ENCODE measurements at places on chromosomes 7 and 10. TPM values are rescaled to one million over a fixed set of nuclear protein-coding genes. Genes with fewer than 3 reads are reported as not detected.
A peak's percentile ranks its signal among the peaks of the same experiment; 100 is the strongest.

DNA sequence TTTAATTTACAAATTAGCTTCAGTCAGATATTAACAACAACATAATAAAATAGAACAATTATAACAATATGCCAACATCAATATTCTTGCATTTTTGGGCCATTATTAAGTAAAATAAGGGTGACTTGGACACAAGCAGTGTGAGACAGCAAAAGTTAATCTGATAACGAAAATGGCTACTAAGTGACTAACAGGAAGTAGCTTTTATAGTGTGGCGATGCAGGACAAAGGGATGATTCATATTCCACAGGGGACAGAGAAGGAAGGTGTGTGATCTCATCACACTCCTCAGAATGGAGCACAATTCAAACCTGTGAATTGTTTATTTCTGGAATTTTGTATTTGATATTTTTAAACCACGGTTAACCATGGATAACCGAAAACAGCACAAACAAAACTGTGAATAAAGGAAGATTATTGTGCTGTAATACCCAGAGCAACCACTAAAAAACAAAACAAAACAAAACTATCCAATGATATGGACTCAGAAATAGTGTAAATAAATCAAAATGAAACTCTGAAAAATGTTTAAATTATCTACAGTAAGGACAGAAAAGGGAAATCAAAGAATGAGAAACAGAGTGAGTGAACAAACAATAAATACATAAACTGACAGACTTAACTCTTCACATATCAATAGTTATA lies 66.9 kb upstream of the TFEC start:
- DNase-seq: no peak

- DNase-seq: no peak
These were observed 169.2 kb upstream of the LYZL2 start for GRCh38 chr10:30798646-30799185.

- DNase-seq: no peak
These were observed 405.7 kb upstream of the RNF32 start for GRCh38 chr7:156234666-156235494.

- DNase-seq: no peak
These were observed 56.6 kb upstream of the TOMM7 start for GRCh38 chr7:22879280-22879679.

DNA sequence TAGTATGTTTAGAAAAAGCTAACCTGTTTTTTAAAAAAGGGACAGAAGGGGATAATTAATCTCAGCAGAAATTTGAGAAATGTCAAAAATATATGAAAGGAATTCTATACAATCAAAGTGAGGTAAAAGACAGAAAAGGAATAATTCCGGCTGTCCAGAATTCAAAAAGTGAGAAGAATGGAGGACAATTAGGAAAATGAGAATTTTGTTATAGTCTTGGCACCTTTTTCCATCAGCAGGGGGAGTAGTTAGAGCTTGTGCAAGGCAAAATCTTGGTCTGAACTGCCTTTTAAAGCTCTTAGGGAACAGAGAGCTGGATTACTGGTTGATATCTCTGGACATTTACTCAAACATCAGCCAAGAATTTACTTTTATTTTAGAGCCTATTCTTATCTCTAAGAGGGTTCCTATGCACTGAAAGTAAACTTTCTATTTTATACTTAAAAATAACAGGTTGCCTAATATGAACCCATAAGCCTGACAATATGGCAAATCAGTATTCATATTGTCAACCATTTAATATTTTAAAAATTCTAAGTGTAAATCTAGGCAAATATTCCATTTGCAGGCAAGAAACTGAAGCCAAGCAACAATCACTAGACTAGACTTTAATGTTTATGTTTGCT lies 185.6 kb downstream of the ANK3 start:
- DNase-seq: no peak

DNA sequence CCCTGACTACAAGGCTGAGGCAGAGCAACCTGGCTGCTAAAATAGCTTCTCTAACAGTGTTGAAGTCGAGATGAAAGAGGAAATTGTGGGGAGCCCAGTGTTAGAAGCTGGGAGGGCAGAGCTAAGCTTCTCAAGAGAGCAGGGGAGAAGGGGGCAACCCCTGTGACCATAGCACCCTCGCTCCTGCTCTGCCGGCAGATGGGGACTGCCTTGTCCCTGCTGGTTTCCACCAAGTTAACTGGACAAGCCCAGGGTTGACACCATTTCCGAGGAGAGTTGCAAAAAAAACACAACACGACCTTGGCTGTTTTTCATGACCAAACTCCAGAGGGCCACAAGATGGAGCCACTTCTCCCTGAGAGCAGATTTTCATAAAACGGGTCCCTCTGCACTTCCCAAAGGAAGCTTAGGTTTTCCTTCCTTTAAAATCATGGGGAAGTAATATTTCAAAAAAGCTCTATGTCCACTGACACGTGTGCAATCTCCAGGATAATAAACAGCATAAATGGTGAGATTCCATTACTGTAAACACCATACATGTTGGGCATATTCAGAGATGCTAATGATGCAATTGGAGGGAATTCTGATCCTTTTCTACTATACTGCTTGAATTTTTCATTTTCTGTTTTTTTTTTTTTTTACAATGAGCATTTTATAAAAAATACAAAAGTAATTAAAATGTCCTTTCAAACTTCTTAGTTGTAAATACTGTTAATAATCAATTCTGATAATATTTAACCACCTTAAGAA lies 140.4 kb downstream of the PIP4K2A start:
- DNase-seq: no peak

DNA sequence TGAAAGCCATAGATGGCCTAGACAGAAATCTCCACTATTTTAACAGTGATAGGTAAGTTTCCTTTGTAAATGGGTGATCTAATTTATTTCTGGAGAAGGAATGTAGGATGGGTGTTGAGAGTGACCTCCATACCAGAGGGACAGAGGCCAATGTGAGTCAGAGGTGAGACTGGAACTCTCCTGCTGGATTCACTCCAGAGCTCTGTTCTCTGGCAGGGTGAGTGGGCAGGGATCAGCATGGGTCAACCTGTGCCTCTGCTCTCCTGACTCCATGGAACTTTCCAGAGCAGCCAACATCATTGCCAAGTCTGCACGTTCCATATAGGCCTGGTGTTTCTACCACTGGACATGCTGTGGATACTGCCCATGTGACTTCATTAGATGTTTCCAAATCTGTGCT lies 11.4 kb downstream of the AKR1C3 start:
- DNase-seq: no peak

GRCh38 chr10:107692072-107692471 lies 527.6 kb upstream of the SORCS1 start:
- DNase-seq: no peak

DNA sequence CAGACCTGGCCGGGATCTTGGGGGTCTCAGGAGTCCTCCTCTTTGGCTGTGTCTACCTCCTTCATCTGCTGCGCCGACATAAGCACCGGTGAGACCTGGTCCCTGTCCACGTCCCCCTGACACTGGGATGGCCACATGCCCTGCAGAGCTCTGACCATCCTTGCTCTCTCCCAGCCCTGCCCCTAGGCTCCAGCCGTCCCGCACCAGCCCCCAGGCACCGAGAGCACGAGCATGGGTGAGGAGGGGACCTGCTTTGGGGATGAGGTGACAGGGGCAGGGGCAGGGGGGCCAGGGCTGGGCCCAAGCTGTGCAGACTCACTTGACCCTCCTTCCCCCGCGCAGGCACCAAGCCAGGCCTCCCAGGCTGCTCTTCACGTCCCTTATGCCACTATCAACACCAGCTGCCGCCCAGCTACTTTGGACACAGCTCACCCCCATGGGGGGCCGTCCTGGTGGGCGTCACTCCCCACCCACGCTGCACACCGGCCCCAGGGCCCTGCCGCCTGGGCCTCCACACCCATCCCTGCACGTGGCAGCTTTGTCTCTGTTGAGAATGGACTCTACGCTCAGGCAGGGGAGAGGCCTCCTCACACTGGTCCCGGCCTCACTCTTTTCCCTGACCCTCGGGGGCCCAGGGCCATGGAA lies 959 bp downstream of the PVRIG start:
- no peak for DNase-seq

GRCh38 chr10:31179091-31179680 lies 139.8 kb upstream of the ZEB1 start:
- DNase-seq: no peak

- peak; percentile 45 for DNase-seq
These were observed 40.6 kb downstream of the SYPL1 start for GRCh38 chr7:106071356-106071998.

DNA sequence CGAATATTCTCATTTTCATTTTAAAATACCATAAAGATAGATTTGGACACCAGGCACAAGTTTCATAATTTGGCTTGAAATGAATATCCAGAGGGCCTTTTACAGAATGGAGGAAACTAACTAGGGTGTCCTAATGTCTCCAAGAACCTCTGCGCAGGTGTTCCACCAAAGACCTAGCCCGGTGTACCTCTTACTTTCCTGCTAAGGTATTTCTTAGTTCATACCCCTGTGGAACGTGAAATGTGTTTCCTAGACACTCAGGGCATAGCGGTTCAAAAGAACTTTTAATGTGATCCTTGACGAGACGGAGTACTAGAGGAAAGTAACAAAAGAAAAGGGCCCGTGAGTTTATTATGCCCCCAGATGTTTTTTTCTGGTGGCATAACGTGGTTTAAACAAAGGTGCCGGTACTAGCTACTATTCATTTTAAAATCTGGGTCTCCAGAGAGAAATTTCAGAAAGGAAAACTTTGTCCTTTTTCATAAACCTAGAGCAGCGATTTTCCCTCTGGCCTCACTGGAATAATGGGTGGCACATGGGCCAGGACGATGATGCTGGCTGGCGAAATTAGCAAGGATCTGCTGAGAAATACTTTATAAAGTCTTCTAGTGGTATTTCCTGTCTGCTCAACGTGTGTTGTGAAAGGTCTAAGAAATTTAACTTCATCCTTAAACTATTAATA lies 1.4 kb downstream of the APBB1IP start:
- no peak for DNase-seq

DNA sequence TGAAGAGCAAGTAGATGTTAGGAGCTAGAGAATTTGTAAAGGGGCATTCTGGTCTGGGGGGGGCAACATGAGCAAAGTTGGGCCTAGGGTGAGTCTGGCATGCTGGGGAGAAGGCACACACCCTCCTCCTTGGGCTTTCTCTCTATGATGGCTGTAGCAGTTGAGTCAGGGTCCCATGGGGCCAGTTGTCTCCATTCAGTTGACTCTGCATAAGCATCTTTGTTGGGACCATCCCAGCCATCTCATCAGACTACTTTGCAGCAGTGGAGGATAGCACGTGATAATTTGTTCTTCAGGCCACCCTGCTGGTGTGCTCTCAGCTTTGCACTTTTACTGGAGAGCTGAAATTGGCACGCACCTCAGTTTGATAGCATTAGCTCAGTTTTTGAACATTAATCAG lies 55.2 kb downstream of the LRMDA start:
- DNase-seq: no peak

DNA sequence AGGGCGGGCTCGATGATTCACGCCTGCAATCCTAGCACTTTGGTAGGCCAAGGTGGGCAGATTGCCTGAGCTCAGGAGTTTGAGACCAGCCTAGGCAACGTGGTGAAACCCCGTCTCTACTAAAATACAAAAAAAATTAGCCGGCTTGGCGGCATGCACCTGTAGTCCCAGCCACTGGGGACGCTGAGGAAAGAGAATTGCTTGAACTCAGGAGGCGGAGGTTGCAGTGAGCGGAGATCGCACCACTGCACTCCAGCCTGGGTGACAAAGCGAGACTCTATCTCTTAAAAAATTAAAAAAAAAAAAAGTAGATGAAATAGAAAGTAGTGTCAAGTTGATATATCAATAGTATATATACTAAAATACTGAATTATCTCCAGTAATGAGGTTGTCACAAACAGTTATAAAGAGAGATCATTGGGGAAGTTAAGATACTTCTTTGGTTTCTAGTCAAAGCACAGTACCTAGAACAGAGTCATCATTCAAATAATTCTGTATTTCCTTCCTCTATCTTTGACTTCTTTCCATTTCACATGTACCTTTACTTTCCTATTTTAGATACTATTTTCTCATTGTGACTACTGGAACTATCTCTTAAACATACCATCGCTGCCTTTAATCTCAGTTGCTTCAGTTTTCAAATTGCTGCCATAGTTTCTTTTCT lies 491.7 kb downstream of the GRM8 start:
- DNase-seq: no peak

- DNase-seq: no peak
These were observed 314.6 kb downstream of the C7orf25 start for GRCh38 chr7:42597300-42597699.

DNA sequence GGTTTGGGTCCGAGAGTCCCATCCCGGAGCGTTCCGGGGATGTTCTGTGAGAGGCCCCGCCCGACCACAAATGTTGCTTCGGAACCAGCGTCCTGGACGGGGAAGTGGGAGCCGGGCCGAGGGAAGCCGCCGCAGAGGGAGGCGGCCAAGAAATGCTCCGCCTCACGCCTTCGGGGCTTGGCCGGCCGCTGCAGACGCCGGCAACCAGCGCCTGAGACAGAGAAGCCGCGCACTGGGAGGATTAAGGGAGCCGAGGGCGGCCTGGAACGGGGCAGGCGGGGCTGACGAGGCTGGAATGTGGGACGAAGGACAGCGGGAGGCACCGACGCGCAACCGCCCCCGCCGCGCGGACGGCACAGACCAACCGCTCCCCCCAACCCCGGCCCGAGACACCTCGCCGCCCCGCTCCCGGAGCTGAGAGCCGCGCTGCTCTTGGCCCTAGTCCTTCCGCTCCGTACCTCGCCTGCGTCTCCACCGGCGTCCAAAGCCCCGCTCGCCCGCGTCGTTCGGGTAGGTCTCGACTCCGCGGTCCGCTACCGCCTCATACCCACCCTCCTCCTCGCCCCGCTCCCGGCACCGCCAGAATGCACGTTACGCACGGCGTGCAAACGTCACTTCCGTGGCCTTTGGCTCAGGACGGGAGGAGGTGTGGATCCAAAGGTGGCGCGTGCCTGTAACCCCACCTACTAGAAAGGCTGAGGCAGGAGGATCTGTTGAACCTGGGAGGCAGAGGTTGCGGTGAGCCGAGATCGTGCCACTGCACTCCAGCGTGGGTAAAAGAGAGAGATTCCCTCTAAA lies 36.7 kb upstream of the KCTD7 start:
- peak; percentile 88 for DNase-seq

DNA sequence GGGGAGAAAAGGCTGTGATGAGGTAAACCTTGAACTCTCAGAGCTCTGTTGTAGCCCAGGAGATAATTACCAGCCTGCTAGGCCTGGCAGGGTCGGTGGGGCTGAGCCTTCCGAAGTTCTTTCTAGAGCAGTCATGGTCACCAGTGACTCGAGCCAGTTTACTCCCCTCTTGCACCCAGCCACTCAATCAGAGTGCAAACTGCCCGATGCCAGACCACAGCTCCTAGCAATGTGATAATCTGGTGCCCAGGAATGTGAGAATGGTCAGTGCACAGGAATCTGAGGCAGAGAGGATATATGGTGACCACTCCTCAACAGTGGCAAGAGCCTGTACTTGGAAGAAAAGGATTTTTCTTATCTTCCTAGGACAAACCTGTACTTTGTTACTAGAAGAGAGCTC lies 46.4 kb upstream of the KMT2E start:
- no peak for DNase-seq

GRCh38 chr7:101746314-101746713 lies 71.1 kb upstream of the CUX1 start:
- no peak for DNase-seq

- DNase-seq: no peak
These were observed 981.5 kb downstream of the SORCS1 start for GRCh38 chr10:106183041-106183440.

GRCh38 chr7:81110673-81111072 lies 191.8 kb upstream of the SEMA3C start:
- no peak for DNase-seq

Gene RARRES2
- 221 TPM for polyA plus RNA-seq

Gene GPER1
- polyA plus RNA-seq: 9.6 TPM

Gene CALD1
- polyA plus RNA-seq: 234 TPM

All from right lung (tissue), 10 donors.